ENCODE measurements at places on chromosomes 2 and 18.

DNA sequence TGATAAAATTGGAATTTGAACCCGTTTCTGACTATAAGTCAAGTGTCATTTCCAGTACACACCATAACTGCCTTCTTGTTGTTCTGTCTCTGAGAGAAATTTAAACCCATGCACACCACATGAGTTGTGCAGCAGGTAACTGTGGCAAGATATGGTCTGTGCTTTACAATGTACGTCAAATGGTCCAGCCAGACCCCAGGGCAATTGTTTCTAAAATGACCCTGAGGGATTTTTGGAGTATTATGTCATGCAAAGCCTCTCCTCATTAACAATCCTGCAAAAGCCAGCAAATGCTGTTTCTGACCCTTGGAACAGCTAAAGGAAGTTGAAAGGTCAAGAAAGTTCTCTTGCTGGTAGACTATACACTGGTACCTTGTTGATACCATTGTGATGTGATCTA lies 47.7 kb upstream of the WIPF1 start:
- DNase-seq, result no peak

DNA sequence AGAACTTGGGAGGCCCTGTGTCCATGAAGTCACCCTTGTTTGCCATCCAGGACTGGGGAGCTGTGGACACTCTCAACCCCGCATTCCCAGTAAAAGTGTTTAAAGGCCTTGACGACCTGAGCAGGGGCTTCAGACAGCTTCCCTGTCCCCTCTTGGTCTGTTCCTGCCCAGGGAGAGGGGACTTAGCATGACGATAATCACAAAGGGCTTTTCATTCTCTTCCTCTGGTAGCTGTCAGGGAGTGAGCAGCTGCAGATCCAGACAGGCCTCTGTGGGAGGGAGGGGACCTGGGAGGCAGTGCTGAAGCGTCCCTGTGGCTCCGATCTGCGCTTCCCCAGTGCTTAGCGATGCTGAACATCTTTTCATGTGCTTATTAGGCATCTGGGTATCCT lies 77.8 kb upstream of the HS6ST1 start:
- DNase-seq, result peak; percentile 56

- DNase-seq, result no peak
These were observed 102.6 kb upstream of the GLI2 start for GRCh38 chr2:120632796-120633646.

DNA sequence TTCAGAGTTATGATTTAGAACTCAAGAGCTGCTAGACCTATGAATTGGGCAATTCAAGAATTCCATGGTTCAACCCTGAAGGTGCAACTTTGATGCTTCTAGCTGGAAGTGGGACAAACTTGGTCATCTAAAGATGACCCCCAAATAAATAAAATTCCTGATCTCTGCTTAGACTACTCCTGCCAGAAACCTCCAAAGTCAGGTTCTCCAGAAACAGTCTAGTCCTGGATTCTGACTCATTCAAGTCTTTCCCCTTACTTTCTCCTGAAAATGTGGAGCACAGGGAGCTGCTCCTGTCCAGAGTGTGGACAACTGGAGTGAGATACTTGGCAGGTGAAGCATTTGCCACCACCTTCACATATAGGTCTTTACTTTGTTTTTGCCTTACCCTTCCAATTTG lies 557.7 kb upstream of the TNP1 start:
- no peak for DNase-seq

DNA sequence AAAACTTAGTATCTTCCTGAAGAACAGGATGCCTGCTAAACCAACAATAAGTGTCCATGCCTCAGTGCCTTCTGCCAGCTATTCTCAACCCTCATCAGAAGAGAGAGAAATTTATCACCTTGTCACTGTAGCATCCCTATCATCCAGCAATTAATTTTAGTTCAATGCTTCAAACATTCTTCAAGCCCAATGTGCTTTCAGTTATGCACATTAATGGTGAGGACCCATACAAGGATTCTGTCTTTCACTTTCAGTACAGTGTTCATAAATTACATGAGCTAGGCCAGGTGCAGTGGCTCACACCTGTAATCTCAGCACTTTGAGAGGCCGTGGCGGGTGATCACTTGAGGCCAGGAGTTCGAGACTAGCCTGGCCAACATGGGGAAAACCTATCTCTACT lies 47.0 kb upstream of the MSH6 start:
- DNase-seq, result no peak

DNA sequence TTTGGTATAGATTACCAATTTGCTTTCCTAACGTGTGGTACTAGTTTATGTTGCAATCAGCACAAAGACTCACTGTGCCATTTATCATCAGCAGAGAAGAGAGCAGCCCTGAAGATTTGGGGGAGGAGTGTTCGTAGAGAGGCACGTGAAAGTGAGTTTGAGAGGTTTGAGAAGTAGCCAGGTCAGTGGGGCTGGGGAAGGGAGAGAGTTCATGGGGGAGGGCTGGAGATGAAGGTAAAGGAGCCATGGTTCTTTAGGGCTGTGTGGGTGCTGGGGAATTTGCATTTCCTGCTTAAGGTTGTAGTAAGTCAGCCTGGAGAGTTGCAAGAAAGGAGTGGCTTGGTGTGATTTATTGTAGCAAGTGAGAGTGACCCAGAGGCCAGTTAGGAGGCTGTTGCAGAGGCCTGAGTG lies 172.1 kb downstream of the NEDD4L start:
- no peak for DNase-seq

GRCh38 chr18:69208545-69208944 lies 192.1 kb upstream of the DOK6 start:
- no peak for DNase-seq

DNA sequence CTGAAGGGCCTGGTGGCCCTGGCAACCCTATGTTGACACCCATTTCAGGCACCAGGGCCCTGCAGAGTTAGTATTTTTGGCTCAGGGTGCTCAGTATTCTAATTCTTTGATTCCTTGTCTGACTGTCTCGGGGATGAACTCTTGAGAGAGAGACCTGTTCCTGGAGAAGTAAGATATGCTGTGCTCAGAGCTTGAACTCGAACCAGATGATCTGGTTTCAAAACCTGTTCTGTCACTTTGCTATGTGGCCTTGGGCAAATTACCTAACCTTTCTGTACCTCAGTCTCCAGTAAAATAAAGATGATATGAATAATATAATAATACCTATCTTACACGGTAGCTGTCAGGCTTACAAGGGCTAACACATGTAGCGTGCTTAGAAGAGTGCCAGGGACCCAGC lies 294.2 kb downstream of the DYSF start:
- no peak for DNase-seq

DNA sequence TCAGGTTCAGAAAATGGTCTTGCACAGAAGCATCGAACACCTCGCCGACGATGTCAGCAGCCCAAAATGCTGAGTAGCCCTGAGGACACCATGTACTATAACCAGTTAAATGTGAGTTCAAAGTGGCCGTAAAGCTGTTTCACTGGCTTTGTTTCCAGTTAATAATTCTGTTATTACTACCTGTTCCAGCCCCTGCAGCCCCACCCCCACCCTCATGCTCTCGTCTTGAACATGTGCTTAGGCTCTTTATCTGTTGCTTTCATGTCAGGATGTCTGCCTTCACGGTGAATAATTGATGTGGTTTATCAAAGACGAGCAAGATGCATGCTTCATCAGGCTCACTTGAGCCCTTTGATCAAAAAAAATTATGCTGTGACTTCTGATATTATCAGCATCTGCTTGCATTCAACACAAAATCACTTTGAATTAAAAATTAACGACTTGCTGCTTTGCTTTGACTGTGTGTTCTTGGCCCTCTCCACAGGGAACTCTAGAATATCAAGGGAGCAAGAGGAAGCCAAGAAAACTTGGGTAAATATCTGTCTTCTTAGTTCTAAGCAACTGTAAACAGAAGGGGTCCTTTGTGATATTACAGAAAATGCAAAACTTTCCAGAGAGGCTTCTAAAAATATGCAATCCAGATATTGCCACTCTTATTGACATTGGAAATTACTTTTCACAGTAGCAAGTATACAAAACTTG lies 63.4 kb upstream of the SP5 start:
- no peak for DNase-seq

- no peak for DNase-seq
These were observed 73.1 kb downstream of the BOD1L2 start for GRCh38 chr18:57219964-57220363.

DNA sequence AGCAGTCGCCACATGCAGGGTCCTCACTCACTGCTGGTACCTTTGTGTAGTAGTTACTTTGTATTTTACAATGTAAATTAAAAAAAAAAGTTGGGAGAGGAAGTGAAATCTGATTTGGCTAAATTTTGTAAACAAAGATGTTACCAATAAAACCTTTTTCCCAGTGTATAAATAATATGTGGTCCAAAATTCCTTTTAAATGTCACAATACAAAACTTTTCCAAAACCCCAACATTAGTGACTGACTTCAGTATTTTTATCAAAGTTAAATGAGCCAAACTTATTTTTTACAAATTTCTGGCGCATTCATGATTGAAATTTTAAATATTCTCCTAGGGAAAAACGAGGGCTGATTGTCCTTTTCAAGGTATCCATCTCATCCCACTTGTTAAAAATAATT lies 239.9 kb downstream of the AGAP1 start:
- DNase-seq, result no peak

Data from NCI-H1694 (cell line).